ENCODE measurements at places on chromosomes 1 and 21.
A peak's percentile ranks its signal among the peaks of the same experiment; 100 is the strongest.

DNA sequence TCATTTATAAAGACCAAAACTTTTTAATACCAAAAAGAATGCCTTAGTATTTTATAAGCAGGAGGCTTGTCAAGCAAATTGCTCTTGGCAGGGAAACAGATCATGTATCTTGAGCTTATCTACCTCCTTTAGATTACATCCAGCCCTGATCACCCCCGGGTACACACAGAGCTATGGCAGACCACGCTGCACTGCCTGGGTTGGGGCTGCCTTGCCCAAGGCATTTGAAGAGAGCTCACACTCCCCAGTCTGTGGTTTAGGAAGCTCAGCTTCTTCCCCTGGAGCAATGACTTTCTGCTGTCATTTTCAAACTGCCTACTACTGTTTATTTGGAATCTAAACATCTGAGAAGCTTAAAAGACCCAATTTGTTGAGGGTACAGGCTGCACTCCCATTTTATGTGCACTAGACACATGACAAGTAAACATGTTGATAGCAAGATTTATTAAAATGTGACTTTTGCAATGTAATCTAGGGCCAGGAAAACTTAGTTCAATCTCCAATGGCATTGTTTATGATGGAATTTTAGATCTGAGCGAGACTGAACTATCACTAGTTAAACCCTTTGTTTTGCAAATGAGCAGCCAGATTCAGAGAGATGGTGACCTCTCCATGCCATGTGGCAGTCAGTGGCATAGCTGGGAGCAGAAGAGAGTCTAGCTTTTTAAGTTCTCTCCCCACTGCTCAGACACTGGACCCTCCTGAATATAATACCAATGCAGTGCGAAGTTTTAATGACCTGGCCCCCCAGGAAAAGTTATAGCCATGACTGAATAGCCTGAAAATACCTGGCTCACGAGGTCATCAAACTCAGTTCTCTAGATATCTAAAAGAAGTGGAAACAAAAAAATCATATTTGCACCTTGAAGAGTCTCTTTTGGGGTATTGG, 214.9 kb downstream of the HLX start:
- no peak for DNase-seq

GRCh38 chr1:183970516-183971300, 66.8 kb downstream of the COLGALT2 start:
- DNase-seq: no peak

DNA sequence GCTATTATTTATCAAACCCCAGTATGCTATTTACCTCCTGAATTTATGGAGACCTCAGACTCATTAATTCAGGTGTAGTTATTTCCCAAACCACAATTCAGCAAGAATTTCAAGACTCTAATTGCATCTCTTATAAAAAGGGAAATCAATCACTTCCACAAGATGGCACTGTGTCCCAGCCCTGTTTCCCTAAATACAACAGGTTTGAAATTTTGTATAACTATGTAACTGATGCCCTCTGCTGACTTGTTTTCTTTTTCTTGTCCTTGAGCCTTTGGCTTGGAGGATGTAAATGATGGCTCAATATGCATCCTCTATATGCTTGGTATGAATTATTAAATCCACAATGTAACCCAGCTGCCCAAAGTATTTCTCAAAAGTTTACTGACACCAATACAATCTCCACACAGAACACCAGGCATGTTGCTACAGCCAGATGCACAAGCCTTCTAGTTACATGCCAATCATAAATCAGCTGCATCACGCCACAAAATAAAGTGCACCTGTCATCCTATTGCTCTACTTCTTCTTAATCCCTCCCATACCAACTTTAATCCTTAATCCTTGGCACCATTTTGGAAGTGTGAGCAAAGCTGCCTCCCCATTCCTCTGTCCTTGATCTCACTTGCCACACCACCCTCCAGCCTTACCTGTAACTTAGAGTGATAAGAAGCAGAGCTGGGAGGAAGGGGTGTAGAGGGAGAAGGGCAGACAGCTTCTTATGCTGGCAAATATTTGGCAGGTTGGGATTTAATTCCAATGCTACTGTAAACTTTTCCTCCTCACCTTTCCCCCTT, 9.0 kb downstream of the C1orf105 start:
- DNase-seq: peak; percentile 29

DNA sequence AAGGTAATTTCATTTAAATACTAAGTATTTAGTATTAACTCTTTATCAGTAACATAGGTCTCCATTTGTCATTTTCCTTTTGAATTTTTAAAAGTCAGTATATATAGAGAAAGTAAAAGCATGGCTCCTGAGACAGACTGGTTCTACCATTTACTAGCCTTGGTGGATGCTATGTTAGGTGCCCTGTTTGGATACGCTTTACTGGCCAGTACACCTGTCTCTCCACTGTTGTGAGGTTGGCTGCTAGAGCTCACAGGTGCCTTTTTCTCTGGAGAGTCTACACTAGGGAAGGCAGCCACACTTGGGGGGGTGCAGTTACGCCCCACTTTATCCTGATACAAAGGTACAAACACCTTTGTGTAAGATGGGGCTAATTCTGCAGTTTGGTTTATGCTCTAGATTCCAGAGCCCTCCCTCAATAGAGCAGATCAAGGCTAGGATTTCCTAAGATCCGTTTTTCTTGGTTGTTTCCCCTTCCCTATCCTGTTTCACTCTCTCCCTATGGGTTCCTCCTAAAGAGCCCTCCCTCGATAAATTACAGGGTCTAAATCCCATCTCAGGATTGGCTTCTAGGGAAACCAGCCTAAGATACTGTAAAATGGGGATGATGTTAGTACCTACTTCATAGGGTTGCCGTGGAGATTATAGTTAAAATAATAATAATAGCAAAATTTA, 5.6 kb upstream of the GPSM2 start:
- DNase-seq: no peak

- DNase-seq: no peak
Observed at GRCh38 chr1:94154989-94155388, 34.0 kb upstream of the ABCA4 start.

DNA sequence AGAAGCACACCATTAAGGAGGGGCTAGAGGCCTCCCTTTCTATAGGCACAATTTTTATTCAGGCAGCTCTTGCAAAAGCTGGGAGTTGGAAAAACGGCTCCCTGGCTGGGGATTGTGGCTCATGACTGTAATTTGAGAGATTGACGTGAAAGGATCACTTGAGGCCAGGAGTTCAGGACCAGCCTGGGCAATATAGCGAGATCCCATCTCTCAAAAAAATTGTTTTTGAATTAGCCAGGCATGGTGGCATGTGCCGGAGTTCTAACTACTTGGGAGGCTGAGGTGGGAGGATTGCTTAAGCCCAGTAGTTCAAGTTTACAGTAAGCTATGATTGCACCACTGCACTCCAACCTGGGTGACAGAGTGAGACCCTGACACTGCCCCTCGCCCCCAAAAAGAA, 23.9 kb upstream of the NRDC start:
- no peak for DNase-seq

- no peak for DNase-seq
Observed at GRCh38 chr1:241816008-241816407, 32.0 kb upstream of the EXO1 start.

GRCh38 chr1:200866521-200866920, 6.3 kb upstream of the GPR25 start:
- DNase-seq: no peak

DNA sequence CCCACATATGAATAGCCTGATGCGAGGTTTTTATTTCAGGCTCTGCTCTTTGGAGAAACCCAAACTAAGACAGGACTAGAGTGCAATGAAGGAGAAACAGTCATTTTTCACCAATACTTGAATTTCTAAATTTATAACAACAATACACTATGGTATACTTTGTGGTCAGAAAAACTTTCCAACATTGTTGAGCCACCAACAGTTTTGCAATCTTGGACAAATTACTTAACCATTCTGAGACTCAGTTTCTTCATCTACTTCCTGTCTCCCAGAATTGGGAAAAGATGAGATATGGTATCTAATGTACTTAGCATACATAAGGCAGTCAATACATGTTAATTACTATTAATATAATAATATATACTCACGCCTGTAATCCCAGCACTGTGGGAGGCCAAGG, 519.8 kb upstream of the PLXNA2 start:
- DNase-seq: no peak

DNA sequence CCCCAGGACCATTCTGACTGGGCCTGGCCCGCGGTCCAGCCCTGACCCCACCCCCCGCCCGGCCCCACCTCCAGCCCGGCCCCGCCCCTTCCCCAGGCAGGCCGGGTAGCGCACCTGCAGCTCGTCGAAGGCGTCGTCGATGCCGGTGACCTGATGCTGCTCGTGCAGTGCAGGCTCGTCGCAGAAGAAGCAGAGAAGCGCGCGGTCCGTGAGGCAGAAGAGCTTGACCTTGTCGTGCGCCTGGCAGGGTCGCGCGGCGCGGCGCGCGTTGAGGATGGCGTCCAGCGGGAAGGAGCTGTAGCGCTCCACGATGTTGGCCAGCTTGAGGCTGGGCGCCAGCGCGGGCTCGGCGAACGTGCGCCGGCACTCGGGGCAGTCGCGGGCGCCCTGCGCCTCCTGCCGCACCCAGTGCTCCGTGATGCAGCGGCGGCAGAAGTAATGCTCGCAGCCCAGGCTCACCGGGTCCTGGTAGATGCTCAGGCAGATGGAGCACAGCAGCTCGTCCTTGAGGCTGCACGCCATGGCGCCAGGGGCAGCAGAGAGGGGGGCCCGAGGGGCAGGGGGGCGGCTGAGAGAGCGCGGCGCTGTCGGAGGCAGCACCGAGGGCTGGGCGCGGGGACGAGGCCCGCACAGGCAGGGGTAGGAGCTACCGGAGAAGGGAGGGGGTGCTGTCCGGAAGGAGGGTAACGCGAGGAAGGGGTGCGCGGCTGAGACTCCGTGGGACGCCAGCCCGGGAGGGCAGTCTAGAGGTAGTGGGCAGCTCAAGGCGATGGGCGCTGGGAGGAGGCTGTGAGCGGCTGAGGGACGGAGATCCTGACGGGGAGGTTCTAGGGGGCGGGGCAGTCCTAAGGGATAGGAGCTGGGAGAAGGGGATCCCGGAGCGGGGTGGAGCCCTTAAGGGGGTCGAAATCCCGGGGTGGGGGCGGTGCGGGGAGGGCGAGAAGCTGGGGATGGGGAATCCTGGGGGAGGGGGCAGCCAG, 642 bp downstream of the TRIM62 start:
- peak; percentile 59 for DNase-seq

DNA sequence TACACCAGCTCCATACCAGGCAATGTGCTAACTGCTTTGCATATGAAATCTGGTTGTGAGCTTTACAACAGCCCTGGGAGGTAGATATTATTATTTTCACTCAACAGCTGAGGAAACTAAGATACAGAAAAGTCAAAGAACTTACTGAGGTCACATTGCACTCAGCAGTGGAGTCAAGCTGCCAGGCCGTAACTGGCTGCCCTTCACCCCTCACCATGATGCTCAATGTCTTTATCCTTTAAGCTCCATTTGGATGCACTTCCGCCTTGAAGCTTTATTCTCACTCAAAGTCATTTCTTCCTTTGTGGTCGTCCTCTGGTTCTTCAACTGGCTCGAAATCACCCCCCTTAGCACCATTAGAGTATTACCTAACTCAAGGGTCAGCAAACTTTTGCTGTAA, 81.7 kb upstream of the RALGPS2 start:
- DNase-seq: no peak

DNA sequence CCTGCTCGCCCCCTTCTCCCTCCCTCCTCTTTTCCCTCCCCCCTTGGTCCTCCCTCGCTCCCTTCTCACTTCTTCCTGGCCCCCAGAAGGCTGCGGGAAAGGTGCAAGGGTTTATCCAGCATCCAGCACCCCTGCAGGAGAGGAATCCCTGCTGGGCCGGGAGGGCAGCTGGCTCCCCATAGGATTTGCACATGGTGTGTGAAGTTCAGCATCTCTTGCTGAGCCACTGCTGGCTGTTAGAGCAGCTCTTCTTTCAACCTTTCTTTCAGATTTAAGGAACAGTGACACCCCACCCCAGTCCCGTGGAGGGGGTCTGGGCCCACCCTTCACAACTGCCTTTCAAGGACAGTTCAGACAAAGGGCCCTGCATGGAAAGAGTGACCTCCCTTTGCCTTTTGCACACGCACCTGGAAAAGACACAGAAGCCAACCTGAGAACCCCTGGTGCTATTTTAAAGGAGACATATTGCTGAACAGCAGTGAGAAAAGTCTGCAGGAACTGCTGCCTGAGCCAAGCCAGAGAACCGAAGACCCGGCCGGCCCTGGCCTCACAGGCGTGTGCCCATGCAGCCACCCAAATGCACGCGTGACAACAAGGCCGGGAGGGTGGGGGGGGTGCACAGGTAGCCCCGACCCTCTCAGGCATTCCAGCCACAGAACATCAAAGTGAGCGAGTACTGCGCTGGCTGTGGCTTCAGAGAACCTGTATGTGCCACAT, 66.6 kb downstream of the SLC37A1 start:
- no peak for DNase-seq

- no peak for DNase-seq
Observed at GRCh38 chr1:164261691-164262240, 297.2 kb upstream of the PBX1 start.

DNA sequence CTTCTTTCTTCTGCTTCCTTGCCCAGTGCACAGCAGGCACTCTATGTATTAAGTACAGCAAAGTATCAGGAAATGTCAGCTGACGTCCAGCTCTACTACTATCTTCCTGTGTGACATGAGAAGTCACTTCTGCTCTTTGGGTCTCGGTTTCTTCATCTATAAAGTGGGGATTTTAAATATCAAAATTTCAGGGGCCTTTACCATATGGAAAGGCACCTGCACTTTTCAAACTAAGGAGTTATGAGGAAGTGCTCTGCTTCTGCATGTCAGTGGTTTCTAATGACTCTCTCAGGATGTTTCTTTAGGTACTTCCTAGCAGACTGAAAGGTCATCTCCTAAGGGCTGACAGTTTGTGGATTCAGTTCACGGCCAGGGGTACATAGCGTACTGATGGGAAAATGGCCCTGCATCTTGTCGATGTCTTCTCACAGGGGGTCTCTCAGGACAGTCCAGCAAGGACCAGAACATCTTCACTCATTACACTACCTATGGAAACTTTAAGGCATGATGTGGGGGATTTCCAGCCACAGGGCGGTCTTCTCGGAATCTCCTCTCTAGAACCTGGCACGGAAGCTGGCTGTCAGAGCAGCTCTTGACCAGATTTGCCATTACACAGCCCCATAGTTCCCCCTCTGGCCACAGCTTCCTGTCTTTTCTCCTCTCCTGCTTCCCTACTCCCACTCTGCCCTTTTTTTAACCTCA, 42.0 kb upstream of the MTF1 start:
- no peak for DNase-seq

Measured in activated T-cell treated with anti-CD3 and anti-CD28 coated beads for 4 hours (primary cell).